Sigmoid colon (tissue), 7 donors: ENCODE measurements at places on chromosomes 2 and 18. TPM values are rescaled to one million over a fixed set of nuclear protein-coding genes. Genes with fewer than 3 reads are reported as not detected.

DNA sequence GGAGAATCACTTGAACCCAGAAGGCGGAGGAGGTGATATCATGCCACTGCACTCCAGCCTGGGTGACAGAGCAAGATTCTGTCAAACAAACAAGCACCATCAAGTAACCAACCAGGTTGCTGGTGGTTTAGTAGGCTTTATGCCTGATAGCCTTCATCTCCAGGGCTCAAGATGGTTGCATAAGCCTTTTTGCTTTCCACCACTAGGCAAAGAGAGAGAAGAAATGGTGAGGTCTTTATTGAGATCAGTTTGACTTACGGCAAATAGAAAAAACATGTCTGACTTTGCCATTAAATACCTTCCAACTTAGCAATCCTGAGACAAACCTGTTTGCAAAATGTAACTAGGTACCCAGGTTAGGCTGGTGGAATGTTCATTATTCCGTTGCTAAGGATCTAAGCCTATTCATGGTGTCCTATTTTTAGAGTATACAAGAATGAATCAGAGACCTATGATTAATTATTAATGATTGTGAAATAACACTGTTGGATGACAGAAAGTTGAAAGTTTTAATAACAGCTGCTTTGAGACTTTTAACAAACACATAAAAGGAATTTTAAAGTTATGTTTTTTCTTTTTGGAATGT lies 53.5 kb upstream of the SLC38A11 start:
- no peaks in the 10 kb centered on the region for H3K36me3 ChIP-seq
- H3K27ac ChIP-seq: peak overlapping the region; percentile 38
- no peaks in the 10 kb centered on the region for H3K4me1 ChIP-seq

DNA sequence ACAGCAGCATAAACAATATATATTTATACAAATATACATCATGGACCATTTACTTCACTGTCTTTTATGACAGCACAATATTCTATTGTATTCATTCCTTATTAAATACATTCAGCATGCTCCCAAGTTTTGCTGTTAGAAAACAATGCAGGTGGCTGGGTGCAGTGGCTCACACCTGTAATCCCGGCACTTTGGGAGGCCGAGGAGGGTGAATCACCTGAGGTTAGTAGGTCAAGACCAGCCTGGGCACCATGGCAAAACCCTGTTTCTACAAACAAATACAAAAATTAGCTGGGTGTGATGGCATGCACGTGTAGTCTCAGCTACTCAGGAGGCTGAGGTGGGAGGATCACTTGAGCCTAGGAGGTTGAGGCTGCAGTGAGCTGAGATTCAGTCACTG lies 39.0 kb downstream of the NPC1 start:
- no peaks in the 10 kb centered on the region for H3K27me3 ChIP-seq
- no peak overlapping the region for H3K4me3 ChIP-seq
- peaks cover 2% of the 10 kb centered on the region for H3K36me3 ChIP-seq
- no peak overlapping the region for H3K27ac ChIP-seq
- no peak for DNase-seq
- no peaks in the 10 kb centered on the region for H3K4me1 ChIP-seq

DNA sequence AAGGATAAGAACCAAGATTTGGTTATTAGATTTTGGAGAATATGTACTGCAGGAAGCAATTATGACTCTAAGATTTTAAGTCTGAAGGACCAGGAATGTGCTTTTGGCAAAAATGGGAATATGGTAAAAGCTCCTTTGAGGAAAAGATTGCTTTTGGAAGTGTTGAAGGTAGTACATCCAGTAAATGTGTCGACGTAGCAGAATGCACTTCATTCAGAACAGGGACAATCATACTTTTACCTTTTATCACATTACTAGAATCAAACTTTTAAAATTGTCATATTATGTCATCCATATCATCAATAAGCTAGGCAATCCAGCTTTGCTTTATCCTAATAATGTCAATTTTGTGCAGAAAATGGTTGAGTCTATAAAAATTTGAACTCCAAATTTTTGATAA lies 74.3 kb upstream of the MSTN start:
- H3K27ac ChIP-seq: no peak overlapping the region
- H3K4me3 ChIP-seq: no peak overlapping the region
- no peaks in the 10 kb centered on the region for H3K4me1 ChIP-seq
- no peak for DNase-seq

DNA sequence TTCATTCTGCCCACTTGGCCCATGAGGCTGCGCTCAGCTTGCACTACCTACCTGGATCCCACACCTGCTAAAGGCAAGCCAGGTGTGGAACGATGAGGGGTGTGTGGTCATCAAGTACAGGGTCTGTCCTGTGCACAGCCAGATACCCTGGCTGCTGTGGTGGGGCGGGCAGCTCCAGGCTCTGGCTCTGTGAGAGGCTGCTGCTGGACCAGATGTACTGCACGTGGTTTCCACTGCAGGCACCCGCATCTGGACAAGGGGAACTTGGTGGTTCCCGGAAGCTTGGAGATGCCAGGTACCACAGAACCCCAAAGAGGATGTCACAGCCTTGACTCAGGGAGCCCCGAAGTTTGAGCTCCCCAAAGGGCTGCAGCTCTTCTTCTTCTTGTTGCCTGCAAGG lies 68.1 kb upstream of the ZNF804A start:
- H3K27ac ChIP-seq: no peak overlapping the region
- H3K4me1 ChIP-seq: no peaks in the 10 kb centered on the region
- no peak for DNase-seq
- H3K27me3 ChIP-seq: no peaks in the 10 kb centered on the region
- no peaks in the 10 kb centered on the region for H3K36me3 ChIP-seq

DNA sequence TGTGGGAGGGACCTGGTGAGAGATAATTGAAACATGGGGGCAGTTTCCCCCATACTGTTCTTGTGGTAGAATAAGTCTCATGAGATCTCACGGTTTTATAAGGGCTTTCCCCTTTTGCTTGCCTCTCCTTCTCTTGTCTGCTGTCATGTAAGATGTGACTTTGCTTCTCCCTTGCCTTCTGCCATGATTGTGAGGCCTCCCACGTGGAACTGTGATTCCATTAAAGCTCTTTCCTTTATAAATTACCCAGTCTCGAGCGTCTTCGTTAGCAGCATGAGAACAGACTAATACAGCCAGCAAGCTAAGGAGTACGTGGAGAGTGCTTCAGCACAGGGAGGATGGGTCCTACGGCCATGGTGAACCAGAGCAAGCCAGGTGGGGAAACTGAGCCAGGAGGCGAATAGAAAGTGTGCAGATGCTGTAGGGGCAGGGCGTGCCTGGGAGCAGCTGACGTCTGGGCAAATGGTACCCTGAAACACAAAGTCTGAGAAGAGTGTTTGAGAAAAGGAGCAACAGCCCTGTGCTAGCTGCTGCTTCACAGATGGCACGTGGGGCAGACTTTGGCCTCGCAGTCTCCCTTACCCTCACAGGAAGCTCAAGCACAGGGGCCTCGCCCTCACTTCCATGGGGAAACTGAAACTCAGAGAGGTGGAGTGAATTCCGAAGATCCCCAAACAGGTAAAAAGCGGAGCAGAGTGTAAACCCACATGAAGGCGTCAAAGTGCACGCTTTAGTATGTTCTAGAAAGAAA lies 64.2 kb downstream of the MYT1L start:
- H3K4me3 ChIP-seq: no peak overlapping the region
- DNase-seq: no peak
- H3K36me3 ChIP-seq: no peaks in the 10 kb centered on the region
- no peak overlapping the region for H3K27ac ChIP-seq
- H3K4me1 ChIP-seq: no peaks in the 10 kb centered on the region
- H3K27me3 ChIP-seq: no peaks in the 10 kb centered on the region

DNA sequence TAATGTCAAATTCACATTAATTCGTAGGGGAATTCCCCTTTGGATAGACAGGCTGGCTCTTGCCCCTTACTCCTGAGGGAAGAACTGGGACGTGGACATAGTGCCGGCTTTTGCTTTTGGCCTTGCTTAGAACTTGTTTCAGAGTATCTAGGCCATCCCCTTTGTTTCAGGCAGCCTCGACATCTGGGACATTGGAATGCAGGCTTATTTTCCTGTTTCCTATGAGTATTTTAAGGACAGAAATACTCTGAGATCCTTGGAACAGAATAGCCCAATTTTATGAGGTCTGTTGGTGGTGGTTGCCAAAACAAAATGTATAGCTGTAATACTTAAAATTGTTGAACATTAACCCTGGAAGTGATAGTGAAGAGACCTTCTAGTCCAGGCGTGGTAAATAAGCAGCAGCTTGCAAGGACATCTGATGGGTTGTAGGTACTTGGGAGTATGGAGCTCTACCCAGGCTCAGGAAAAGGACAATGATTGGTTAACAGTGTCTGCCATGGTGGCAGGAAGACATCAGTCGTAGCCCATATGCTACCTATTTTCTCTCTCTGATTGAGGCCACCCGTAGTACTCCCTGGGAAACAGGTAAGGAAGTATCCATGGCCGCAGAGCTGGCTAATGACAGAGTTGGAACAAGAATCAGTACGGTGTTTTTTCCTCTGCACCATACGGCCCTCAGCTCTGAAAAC lies 112.4 kb downstream of the CDK15 start:
- H3K27ac ChIP-seq: no peak overlapping the region
- no peak for DNase-seq
- no peaks in the 10 kb centered on the region for H3K27me3 ChIP-seq

- no peaks in the 10 kb centered on the region for H3K36me3 ChIP-seq
- no peaks in the 10 kb centered on the region for H3K27me3 ChIP-seq
These were observed 17.3 kb downstream of the BMP10 start for GRCh38 chr2:68853915-68854314.

GRCh38 chr18:34322365-34323289 lies 97.9 kb upstream of the NOL4 start:
- no peak overlapping the region for H3K4me3 ChIP-seq
- DNase-seq: no peak
- H3K4me1 ChIP-seq: no peaks in the 10 kb centered on the region
- H3K27ac ChIP-seq: no peak overlapping the region

DNA sequence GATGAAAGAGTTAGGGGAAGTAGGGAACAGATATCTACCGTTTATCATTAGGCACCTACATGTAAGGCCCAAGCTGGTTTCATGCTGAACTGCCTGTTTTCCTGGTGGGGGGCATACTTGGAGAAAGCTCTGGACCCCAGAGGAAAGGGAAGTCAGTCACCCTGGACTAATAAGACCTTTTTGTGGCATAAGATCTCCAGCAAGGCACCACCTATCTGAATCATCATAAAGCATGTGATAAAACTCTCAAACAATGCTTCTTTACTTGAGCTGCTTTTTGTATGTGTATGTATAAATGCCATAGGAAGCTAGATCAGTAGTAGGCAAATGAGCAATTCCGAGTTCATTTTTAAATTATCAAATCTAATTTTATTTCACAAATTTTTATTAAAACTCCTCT lies 104.8 kb downstream of the TANC1 start:
- H3K36me3 ChIP-seq: no peaks in the 10 kb centered on the region
- H3K27me3 ChIP-seq: no peaks in the 10 kb centered on the region
- peak overlapping the region; percentile 38 for H3K27ac ChIP-seq
- DNase-seq: no peak
- peaks cover 54% of the 10 kb centered on the region for H3K4me1 ChIP-seq

GAREM2 gene
- total RNA-seq: 4.4 TPM

RGPD8 gene
- 20.4 TPM for total RNA-seq

HOXD10 gene
- total RNA-seq: 46.0 TPM

SLC23A3 gene
- 3.9 TPM for total RNA-seq

C2orf78 gene
- total RNA-seq: not detected

UGT1A8 gene
- total RNA-seq: not detected
